Daoy (cell line): ENCODE measurements at places on chromosomes 2 and 18. TPM values are rescaled to one million over a fixed set of nuclear protein-coding genes. Genes with fewer than 3 reads are reported as not detected.

DNA sequence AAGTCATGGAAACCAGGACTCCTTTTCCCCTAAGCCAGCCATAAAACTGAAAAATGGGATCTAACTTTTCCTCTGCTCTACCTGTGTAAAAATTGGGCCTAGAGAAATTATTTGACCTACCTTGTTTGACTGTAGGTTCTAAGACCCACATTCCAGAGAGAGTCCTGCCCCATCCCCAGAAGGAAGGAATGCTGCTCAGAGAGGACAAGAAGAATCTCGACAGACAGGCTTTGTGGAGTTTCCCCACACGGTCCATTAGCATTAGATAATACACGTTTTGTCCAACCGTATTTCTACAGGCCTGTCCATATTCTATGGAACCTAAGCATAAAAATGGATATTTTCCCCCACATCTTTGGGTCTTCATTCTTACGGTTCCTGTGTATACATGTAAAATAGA lies 403.3 kb downstream of the METTL4 start:
- DNase-seq: no peak

Gene CAPG
- total RNA-seq: 123 and 141 TPM in 2 replicates

DNA sequence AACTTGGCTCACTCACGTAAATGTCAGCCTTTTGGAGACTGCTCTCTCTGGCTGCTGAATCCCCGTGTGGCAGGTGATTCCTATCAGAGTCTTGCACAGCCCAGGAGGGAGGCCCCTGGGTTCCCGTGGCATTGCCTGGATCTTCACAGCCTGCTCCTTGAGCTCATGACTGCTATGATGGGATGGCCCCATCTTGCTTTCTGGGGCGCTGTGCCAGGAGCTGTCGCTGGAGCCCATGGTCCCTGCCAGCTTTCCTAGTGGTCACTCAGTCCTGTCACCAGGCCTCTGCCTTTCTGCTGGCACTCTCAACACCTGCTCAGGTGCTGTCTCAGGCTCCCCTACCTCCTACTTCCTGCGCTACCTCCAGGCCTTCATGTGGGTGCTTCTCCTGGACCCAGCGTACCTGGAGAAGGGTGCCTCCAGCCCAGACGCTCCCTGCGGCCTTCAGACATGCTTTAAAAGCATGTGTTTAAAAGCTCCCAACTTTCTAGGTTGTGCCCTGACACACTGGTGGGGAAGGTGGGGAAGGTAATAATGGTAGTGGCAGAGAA lies 110.1 kb downstream of the MCFD2 start:
- DNase-seq: no peak

DNA sequence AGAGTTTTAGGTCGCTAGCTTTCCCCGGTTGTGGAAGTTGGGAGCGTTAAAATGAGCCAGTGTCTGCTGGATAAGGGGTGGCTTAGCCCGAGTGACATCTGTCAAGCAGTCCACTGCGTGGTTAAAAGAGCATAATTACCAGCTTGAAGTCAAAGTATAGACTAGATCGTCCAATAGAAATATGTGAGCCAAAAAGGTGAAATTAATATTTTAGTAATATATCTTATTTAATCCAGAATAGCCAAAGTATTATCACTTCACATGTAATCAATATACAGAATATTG lies 654 bp downstream of the COMMD1 start:
- DNase-seq: no peak

Gene CXCR1
- total RNA-seq: not detected in 2 replicates

Gene TUBA3D
- total RNA-seq: not detected in 2 replicates

Gene DSC3
- total RNA-seq: not detected in 2 replicates

Gene AQP12B
- not detected in 2 replicates for total RNA-seq
